ENCODE measurements at places on chromosomes 3 and 15.

GRCh38 chr3:88742106-88742505 is 365.3 kb upstream of the EPHA3 start:
- no peak for DNase-seq

- no peak for DNase-seq
These were observed 69.6 kb downstream of the CHDH start for GRCh38 chr3:53776494-53777101.

- no peak for DNase-seq
These were observed 83.3 kb downstream of the FGF7 start for GRCh38 chr15:49506341-49506740.

GRCh38 chr3:14286887-14287500 is 108.4 kb downstream of the LSM3 start:
- DNase-seq, result no peak

GRCh38 chr15:88982304-88982945 is 69.2 kb upstream of the MFGE8 start:
- DNase-seq, result no peak

All from stimulated activated CD8-positive, alpha-beta memory T cell treated with anti-CD3 and anti-CD28 coated beads, Interleukin-2, amount 100 ng/mL, for 1 hour (primary cell).